IMR-90 (cell line): ENCODE measurements at places on chromosomes 6 and 20. TPM values are rescaled to one million over a fixed set of nuclear protein-coding genes. Genes with fewer than 3 reads are reported as not detected.

- DNase-seq, result no peak
These were observed 54.5 kb downstream of the CLIC5 start for GRCh38 chr6:45961125-45961524.

GRCh38 chr20:8156235-8157079, 24.4 kb downstream of the PLCB1 start:
- DNase-seq, result peak; percentile 59

- DNase-seq, result peak; percentile 84
These were observed 672.3 kb downstream of the UTRN start for GRCh38 chr6:144957236-144957937.

DNA sequence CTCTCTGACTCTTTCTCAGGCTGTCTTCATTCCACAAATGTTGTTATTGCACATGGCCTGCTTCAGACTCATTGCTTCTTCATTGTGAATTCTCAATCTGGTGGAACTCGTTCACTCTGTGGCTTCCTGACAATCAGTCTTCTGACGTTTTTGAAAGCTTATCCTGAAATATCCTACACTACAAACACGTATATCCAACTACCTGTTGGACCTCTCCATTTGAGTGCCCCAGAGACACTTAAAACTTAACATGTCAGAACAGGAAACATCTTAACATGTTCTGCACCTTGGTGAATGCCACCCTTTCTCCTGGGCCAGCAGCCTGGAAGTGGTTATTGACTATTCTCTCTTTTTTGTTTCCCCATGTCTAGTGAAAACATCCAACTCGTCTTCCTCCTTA, 50.8 kb downstream of the AIG1 start:
- DNase-seq, result no peak

Gene FOXQ1
- total RNA-seq, result not detected in 2 replicates

Gene ZNF311
- 0.28 and 0.36 TPM in 2 replicates for total RNA-seq

Gene CNR1
- not detected in 2 replicates for total RNA-seq

Gene RAB44
- total RNA-seq, result not detected in 2 replicates

Gene FUT9
- total RNA-seq, result not detected in 2 replicates
